ENCODE measurements at places on chromosomes 7 and 10.

DNA sequence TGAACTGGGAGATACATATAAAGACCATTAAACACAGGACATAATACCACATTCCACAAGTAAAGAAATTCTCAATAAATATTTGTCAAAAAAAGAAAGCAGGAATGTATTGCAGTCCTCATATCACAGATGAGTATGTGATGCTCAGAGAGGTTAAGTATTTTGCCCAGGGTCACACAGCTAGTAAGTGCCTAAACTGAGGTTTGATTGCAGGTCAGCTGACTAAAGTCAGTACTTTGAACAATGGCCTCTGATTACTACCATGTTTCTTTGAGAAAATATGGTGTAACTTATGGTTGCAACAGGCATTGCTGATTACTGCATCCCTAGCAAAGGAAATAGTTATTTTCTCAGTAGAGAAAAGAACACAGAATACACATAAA lies 267.1 kb downstream of the ELMO1 start:
- no peak for DNase-seq

DNA sequence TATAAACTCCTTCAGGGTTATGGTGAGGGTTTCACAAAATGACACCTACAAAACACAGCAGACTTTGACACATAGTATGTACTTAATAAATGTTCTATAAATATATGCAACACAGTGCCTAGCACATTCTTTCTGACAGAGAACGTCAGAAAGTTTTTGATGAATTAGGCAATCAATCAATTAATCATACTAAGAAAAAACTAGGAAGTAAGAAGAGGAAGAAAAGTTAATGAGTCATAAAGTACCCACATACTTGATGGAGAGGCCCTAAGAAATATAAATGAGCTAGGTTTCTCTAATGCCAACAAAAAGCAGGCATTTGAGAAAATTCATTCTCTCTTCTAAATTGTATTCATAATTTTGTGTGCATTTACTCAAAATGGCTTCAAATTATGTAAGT lies 192.7 kb upstream of the VWC2 start:
- no peak for DNase-seq

GRCh38 chr10:25912866-25913265 lies 21.2 kb upstream of the MYO3A start:
- DNase-seq = no peak

DNA sequence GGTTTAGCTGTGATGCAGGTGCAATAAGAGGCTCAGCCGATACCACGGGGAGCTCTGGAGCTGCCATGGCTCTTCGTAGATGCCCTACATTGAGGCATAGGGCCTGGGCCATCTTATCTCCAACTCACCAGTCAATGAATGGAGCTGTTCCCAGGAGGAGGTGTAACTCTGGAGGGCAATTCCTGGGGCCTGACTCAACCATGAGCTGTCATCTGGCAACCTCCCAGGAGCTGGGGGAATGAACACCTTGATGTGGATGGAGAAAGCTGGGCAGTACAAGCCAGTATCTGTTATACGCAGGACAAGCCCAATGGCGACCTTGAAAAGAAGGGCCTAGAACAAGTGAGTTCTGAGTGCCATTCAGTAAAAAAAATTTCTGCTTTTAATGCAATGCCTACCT lies 224.0 kb upstream of the PLXDC2 start:
- no peak for DNase-seq

DNA sequence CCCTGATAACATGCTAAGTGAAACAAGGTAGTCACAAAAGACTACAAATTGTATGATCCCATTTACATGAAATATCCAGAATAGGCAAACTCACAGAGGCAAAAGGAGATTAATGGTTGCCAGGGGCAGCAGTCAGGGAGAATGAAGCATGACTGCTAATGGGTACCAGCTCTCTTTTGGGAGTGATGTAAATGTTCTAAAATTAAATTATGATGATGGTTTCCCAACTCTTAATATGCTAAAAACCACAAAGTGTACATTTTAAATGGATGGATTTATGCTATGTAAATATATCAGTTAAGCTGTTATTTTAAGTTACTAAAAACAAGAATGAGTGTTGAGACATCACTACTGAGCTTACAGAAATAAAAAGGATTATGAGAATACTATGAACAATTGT lies 12.6 kb downstream of the CYP51A1 start:
- no peak for DNase-seq

- no peak for DNase-seq
Observed at GRCh38 chr7:9242636-9243035, 809.2 kb downstream of the NXPH1 start.

DNA sequence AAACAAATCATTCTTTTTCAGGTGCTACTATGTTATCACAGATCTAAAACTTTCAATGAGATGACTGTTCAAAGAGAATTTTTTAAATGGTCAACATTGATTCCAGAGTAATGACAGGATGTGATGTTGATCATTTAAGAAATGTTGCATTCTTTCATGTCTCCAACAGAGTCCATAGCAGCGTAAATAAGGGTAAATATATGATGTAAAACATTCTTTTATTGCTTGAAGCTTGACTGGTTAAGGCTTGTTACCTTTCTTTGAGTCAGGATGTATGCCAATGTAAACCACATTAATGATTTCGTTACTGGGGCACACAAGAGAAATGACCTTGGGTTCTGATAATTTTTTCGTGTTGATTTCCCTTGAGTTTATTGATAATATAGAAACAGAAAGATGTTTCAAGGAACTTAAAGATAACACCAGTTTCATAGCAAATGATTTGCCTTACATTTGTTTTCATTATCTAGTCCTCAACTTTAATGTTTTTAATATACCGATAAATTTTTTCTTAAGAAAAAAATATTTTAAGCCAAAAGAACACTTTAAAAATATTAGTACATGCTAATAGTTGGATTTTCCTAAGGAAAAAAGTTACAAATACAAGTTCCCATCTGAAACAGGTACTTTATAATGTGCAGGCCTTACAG lies 3.5 kb downstream of the STK17A start:
- DNase-seq = no peak

- DNase-seq = no peak
Observed at GRCh38 chr10:90398566-90398965, 459.3 kb downstream of the HTR7 start.

DNA sequence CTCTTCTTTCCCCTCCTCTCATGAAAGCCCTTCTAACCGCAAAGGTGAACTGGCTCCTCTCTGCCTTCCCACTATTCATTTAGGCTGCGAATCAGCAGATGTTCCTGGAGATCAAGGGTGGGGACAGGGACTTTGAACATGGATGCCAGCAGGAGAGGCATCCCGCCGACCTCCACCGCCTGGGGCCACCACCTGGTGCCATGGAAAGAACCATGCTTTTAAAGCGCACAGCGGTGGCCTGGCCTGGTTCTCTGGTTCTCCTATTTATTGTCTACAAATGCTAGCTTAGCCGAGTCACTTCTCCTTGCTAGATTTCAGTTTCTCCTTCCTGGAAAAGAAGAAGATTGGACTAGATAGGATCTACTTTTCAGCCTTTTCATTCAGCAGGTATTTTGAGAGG lies 43.2 kb upstream of the KCNMA1 start:
- no peak for DNase-seq

DNA sequence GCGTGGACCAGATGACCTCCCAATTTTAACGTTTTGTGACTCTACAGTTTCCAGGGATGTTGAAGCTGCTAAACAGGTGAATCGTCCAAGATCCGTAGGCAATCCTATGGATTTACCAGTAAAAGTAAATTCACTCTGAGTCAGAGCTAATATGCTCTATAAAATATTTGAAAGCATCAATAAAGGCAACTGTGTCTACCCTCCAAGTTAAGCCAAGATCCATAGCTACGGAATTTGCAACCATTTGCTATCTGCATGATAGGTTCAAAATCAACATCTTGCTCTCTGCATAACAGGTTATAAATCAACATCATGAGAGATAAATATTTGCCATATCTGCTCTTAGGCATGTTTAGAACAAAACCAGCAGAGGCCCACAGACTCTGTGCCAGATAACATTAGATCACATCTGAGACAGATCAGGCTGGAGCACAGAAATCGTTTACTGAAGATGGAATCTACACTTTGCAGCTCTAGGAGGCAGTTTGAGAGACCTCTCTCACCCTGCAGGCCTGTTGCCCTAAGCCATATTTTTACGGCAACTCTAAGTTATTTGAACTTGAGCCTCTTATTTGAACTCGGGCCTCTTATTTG lies 80.7 kb upstream of the PDCD4 start:
- no peak for DNase-seq

- DNase-seq = no peak
Observed at GRCh38 chr7:30285067-30285535, 704 bp downstream of the ZNRF2 start.

DNA sequence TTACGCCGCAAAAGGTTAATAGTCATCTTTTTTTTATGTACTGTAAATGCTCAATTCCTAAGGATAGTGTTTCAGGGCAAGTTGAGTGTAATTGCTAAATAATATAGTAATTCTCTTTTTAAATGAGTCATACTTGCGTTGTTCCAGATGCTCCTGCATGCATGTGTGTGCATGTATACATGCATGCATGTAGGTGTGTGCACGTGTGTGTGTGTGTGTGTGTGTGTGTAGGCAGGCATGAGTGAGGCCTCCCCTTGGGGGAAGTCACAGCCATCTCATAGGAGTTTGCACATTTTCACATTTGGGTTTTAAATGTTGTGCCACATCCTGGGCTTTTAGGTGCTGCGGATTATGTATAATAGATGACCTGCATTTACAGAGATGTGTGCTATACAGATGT lies 1095.8 kb downstream of the KCNMA1 start:
- DNase-seq = no peak
